ENCODE measurements at places on chromosomes 5 and 9.

DNA sequence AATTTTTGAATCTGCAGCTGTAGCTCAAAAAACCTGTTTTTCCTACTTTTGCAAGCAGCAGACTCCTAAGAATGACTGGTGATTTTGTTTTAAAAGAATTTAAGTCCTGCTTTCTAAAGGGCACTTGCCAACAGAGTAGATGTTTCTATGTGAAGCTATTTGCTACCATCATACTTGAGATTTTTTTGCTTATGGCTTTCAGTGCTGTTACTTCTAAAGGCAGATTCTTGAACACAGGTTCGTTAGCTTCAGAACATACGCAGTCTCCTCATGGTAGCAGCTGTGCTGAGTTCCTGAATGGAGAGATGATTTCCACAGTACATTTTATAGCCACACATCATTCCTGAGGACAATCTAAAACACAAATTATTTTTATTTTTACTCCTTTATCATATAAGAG, 24.4 kb upstream of the ELL2 start:
- DNase-seq: no peak

GRCh38 chr9:72292874-72293607, 72.0 kb downstream of the ZFAND5 start:
- no peak for DNase-seq

DNA sequence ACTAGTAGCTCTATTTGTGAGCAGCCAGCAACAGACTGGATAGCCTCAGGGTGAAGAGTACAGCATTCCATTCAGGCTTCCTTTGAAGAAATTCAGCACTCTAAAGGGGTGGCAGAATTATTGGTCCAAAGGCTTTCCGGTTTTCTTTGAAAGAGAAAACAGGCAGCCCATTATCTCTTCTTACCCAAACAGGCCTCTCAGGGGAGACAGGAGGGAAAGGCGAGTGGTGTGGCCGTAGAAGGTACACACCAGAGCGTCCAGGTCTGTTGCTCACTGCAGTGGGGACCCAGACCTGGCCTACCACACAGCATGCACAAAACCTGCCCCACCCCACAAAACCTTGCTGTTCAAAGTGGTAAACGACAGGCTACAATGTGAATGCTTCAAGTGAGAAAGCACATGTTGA, 83.3 kb downstream of the ZNF608 start:
- no peak for DNase-seq

- DNase-seq: no peak
Observed at GRCh38 chr9:92747459-92748232, 17.0 kb downstream of the BICD2 start.

- DNase-seq: no peak
Observed at GRCh38 chr9:110538647-110539041, 40.9 kb downstream of the SVEP1 start.
